ENCODE measurements at places on chromosomes 11 and 22.

- DNase-seq = no peak
These were observed 235.6 kb upstream of the NCAM1 start for GRCh38 chr11:112725636-112726035.

- DNase-seq = no peak
These were observed 7.0 kb downstream of the SEPTIN3 start for GRCh38 chr22:41976070-41976901.

DNA sequence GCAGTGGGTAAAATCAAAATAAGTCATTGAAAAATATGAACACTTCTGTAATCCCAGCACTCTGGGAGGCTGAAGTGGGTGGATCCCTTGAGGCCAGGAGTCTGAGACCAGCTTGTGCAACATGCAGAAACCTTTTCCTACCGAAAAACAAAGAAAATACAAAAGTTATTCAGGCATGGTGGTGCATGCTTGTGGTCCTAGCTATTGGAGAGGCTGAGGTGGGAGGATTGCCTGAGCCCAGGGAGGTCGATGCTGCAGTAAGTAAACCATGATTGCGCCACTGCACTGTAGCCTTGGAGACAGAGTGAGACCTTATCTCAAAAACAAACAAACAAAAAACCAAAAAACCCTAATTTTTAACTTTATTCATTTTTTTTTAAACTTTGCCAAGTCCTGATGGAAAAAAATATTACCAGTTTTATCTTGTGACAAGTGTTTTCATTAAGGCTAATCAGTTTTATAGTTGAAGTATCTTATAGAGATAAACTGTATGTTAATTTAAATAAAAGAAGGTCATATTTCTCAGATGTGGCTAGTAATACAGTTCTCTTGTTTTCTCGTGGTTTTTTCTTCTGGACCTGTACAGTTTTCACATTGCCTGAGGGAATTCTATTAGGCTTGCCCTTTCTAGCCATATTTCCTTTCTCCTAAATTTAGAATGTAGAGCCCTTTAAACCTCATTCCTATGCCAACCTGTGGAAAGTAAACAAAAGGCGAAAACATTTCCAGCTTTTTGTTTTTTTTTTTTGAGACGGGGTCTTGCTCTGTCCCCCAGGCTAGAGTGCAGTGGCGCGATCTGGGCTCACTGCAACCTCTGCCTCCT lies 9.4 kb downstream of the HIPK3 start:
- no peak for DNase-seq

DNA sequence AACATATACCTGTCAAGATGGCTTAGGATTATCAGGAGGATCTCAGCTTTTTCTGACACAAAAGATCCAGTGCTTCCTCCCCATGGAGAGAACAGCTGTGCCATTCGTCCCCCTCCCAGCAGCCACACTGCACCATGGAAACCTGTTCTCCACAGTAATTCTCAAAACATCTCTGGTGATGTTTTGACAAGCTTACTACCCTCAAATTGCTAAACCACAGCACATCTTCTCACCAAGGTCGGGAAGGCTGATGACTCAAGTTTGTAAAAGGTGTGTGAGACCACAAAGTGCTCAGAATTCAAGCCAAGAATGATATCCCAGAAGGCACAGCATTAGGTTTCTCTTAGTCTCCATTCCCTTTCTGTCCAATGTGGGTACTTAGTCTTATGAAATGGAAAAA lies 3.9 kb upstream of the RAB38 start:
- no peak for DNase-seq

DNA sequence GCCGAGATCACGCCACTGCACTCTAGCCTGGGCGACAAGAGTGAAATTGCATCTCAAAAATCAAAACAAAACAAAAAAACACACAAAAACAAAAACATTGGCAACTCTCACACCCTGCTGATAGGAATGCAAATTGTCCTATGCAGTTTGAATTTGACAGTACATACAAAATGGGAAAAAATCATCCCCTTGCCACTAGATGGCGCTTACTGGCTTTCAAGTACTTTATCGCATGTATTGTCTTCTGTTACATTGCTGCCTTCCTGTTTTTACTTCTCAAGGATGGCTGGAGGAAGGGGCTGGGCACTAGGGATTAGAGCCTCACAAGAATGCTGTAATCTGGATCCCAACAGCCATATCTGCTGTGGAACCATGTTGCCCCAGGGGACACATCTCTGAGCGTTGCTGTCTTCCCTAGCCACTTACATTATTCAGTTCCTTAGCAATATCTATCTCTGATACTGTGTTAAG lies 59.4 kb upstream of the A4GALT start:
- DNase-seq = no peak

- no peak for DNase-seq
These were observed 53.4 kb upstream of the IGLL5 start for GRCh38 chr22:22834204-22834603.

DNA sequence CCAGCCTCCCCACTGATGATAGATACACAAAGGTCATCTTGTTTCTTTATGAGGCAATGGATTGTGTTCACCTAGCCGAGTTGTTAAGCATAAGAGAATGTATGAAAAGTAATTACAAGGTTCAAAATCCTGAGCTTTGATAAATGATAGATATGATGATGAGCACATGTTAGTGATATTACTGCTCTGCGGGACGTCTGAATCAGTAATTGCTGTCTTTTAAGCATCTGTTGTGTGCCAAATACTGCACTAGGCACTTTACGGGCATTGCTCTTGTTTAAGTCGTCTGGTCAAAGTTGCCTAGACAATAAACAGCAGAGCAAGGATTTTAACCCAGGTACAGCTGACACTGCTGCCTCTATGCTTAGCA lies 559 bp upstream of the RNF141 start:
- DNase-seq = no peak

- no peak for DNase-seq
These were observed 105.7 kb upstream of the LUZP2 start for GRCh38 chr11:24391167-24391566.

DNA sequence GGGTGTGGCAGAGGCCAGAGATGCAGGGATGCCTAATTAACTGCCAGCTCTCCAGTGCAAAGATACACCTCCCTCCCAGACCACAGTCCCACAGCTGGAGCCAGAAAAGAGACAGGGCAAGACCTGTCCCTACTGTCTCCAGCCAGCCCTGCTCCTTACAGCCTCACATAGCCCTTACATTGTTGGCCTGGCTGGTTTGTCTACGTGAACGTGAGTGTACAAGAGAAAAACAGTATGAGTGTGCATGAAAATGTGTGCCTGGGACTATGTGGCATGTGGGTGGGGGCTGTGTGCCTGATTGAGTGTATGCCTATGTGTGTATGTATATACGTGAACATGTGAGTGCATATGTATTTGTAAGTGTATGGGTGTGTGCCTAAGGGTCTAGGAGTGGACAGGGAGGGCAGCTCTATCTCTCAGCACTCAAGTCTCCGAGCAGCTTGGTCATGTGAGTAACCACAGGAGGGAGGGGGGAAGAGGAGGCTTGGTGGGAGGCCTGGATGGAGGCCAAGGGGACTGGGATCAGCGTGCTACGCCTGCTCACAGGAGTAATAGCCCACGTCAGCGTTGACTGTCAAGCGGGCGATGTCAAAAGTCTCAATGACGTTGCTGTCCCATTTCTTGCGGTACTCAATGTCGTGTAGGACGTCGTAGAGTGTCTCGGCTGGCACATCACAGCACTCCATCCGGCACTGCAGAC lies 6.6 kb upstream of the ARAP1 start:
- no peak for DNase-seq

DNA sequence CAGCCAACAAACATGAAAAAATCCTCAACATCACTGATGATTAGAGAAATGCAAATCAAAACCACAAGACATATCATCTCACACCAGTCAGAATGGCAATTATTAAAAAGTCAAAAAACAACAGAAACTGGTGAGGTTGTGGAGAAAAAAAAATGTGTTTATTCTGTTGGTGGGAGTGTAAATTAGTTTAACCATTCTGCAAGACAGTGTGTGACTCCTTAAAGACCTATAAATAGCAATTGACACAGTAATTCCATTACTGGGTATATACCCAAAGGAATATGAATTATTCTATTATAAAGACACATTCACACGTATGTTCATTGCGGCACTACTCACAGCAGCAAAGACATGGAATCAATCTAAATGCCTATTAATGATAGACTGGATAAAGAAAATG lies 427.3 kb upstream of the CHORDC1 start:
- DNase-seq = no peak

- no peak for DNase-seq
These were observed 67.7 kb downstream of the SEZ6L start for GRCh38 chr22:26236991-26237390.

- DNase-seq = no peak
These were observed 227.6 kb upstream of the PITPNB start for GRCh38 chr22:28146401-28147314.

DNA sequence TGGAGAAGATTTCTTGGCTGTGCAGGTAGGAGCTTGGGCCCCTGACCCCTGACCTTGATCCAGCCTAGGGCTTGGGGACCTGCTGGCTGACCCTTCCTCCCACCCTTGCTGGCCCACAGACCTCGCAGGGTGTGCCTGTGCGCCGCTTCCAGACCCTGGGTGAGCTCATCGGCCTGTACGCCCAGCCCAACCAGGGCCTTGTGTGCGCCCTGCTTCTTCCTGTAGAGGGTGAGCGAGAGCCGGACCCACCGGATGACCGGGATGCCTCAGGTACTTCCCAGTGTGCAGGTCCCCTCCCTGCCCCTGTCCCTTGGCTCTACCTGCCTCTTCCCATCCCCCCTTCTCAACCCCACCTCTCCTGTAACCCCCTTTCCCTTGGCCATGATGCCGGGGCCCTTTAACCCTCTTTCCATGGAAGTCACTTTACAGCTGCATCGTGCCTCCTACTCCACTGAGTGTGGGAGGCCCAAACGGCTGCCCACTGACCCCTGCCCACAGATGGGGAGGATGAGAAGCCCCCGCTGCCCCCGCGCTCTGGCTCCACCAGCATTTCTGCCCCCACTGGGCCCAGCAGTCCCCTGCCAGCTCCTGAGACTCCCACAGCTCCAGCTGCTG lies 3.8 kb downstream of the INPPL1 start:
- no peak for DNase-seq

DNA sequence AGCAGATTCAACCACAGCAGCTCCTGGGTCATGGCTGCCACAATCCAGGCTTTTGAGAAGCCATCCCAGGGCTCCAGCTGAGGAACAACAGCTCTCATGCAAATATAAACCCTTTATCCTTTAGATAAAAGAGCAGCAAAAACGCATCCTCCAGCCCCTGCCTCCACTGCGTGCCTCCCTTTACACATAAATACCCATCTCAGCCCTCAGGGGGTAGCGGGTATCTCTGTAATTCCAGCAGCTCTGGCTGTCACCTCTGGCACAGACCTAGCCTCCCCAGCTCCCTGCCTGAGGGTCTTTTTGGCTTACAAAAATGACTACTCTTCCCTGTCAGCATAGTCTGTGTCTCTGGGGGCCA lies 21.6 kb downstream of the LMO1 start:
- DNase-seq = no peak

GRCh38 chr11:125535585-125535984 lies 33.7 kb upstream of the EI24 start:
- DNase-seq = no peak

DNA sequence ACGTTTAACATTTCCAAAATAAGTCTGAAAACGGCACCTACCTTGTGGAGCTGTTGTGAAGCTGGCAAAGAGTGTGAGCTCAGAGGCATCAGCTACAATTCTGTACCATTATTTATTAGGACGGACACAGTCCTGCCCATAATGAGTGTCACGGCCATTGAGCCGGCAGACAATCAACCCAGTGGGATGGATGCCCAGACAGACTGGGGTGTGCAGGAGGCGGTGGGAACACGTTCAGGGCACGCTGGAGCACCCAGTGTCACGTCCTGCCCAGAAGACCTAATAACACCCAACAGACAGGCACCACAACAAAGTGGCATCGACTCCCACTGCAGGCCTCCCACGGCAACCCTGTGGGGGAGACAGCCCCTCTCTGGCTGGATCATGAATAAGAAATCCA lies 34.5 kb downstream of the TPST2 start:
- DNase-seq = no peak
